ENCODE measurements at places on chromosomes 6 and 20. TPM values are rescaled to one million over a fixed set of nuclear protein-coding genes. Genes with fewer than 3 reads are reported as not detected.

The ADAT2 gene
- 36.8 TPM for total RNA-seq

The DIDO1 gene
- 49.5 TPM for total RNA-seq

The RAMACL gene
- total RNA-seq: 0.89 TPM

The BCAS1 gene
- not detected for total RNA-seq

The KCNK16 gene
- not detected for total RNA-seq

The SAMD3 gene
- 1.0 TPM for total RNA-seq

The OLIG3 gene
- total RNA-seq: not detected

The SLC24A3 gene
- total RNA-seq: not detected

The DNMT3B gene
- total RNA-seq: 2.2 TPM

The GUCA1A gene
- not detected for total RNA-seq

The PTGIS gene
- total RNA-seq: not detected

The MROH8 gene
- 0.54 TPM for total RNA-seq

The TREML2 gene
- 12.2 TPM for total RNA-seq

The ARHGAP18 gene
- 3.7 TPM for total RNA-seq

The RGS17 gene
- not detected for total RNA-seq

The MAFB gene
- not detected for total RNA-seq

The ZSCAN23 gene
- 1.7 TPM for total RNA-seq

The ZNF343 gene
- 5.3 TPM for total RNA-seq

The LINC00237 gene
- not detected for total RNA-seq

The GJA1 gene
- 0.29 TPM for total RNA-seq

The NKAIN4 gene
- total RNA-seq: not detected

The APMAP gene
- total RNA-seq: 46.9 TPM

The TRERF1 gene
- 6.9 TPM for total RNA-seq

The PRSS35 gene
- total RNA-seq: not detected

The SLC13A3 gene
- not detected for total RNA-seq

The PRL gene
- not detected for total RNA-seq

The B3GAT2 gene
- total RNA-seq: not detected

The POM121L2 gene
- not detected for total RNA-seq

Measured in activated naive CD4-positive, alpha-beta T cell treated with anti-CD3 and anti-CD28 coated beads for 36 hours (primary cell).